ENCODE measurements at places on chromosomes 1 and 21.

DNA sequence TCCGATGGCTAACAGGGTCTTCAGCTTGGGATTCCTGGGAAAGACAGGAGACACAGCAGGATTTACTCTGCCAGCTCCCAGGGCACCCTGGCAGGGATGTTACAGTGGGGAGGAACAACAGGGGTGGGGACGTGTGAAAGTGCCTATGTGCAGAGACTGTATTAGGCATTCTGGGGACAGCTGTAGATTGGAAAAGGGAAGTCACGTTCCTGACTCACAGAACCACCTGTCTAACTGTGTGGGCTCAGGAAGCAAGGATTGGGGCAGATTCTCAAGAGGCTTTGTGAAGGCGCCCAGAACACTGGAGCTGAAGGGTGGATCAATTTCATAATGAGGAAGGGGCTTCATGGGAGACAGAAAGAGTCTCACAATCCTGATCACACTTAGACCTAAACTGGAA, 4.4 kb downstream of the CHIT1 start:
- DNase-seq = no peak

DNA sequence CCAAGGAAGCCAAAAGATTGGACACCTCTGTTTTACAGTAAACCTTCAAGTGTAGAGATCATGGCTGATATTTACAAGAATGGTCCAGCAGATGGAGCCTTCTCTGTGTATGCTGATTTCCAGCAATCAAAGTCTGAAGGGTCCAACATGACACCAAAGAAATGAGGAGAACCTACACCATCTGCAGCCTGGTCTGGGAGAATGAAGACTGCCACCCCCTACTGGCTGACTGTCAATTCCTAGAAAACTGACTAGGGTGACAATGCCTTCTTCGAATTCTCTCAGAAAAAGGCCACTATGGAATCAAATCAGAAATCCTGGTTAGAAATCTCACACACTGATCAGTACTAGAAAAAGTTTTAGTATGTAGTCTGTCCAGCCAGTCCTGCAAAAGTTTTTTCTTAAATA, 83.3 kb downstream of the CDC42BPA start:
- DNase-seq = no peak

DNA sequence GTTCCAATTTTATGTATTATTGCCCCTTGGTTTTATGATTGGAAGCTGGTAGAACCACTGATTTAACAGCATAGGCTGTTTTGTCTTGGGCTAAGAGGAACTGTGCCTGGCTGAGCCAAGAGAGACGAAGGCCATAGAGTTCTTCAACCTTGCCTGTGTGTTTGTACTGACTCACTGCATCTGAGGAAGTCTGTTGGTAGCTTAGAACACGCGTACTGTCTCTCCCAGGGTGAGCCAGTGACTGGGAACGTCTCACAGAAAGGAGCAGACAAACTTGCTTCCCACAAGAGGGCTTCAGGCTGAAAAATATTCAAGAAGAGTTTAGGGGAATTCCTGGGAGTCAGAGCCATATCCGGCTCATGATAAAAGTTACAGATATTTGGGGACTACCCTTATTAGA, 14.9 kb downstream of the TMEM51 start:
- DNase-seq = no peak

- DNase-seq = no peak
These were observed 29.8 kb downstream of the PARP1 start for GRCh38 chr1:226378071-226378470.

DNA sequence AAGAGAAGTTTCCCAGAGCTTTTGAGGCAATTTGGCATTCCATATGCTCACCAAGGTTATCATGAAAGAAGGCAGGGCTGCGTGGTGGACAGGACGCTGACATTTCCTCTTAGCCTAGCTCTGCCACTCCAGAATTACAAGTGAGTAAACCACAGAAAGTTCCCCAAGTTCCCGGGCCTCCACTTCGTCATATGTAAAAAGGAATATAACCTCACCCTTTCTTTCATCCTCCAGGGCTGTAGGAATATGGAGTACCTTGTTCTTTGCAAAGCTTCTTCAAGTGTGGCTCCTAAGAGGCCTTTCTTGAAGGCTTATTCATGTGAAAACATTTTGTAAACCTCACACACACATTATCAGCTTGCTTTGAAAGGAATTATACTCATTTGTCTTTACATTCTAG, 210.2 kb downstream of the GREM2 start:
- no peak for DNase-seq

DNA sequence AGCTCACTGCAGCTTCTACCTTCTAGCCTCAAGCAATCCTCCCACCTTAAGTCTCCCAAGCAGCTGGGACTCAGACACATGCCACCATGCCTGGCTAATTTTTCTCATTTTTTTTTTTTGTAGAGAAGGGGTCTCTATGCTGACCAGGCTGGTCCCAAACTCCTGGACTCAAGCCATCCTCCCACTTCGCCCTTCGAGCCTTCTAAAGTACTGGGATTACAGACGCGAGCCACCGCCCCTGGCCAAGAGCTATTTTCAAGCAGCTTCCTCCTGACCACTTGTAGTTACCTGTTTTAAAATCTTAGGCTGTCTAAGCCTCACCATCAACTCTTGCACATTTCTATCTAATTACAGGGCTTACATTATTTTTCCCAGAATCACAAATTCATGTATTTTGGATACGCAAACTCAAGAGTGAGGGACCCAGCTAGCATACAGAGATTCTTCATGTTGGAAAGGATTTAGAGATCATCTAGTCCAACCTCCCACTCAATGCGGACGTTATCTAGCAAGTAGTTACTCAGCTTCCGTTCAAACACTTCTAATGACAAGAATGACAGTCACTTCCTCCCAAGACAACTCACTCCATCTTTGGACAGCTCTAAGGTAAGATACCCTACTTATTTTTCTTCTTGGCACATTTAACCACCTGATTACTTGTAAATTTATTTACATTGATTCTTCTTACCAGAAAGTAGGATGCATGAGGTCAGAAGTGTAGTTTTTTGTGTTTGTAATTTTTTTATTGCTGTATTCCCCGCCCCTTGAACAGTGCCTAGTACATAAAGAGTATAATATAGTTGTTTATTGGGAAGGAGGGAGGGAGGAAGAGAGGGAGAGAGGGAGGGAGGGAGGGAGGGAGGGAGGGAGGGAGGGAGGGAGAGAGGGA, 65.4 kb downstream of the LUZP1 start:
- DNase-seq = peak; percentile 8

DNA sequence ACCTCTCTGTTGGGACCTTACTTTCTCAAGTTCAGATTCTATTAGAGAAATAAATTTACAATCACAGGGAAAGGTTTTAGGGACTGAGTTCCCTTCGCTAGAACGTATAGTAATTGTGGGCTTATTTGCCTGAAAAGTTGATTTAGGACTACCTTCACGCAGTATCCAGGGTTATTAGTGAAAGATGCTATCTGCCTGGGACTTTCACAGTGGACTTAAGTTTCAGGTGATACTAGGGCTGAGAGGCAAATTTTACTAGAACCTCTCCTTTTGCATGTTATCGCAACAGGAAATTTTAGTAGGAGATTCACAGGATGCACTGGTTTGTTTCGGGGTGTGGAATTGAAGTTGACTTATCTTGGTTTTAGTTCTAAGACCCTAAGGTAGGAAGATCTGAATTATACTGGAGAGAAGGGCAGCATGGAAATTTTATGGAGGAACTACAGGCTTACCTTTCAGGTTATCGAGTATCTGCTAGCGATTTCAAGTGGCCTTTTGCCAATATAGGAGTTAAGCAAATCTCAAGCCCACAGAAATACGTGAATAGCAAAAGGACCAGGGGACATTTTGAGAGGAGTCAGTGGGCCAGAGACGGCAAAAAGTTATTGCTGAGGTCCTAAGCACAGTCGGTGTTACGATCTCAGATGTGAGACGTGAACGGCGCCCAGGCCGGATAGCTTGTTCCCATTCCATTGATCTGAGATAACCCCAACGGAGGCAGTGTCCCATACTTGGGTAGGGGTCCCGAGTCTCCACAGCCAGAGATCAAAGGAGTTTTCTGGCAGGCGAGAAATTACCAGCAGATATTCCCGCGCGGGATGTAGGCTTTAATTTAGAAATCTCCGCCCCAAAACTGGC, 723 bp upstream of the GNAI3 start:
- peak; percentile 10 for DNase-seq

GRCh38 chr1:22983944-22984343, 11.3 kb upstream of the LACTBL1 start:
- DNase-seq = no peak

- no peak for DNase-seq
These were observed 86.4 kb downstream of the GPR161 start for GRCh38 chr1:168050307-168050706.

GRCh38 chr21:34673006-34673405, 4.2 kb downstream of the CLIC6 start:
- DNase-seq = no peak

All from stimulated activated CD4-positive, alpha-beta T cell treated with anti-CD3 and anti-CD28 coated beads, Interleukin-12 subunit alpha, Interleukin-12 subunit beta, amount 100 ng/mL, for 48 hours (primary cell).